ENCODE measurements at places on chromosomes 1 and 21. TPM values are rescaled to one million over a fixed set of nuclear protein-coding genes. Genes with fewer than 3 reads are reported as not detected.

OR2T33 gene
- total RNA-seq = not detected

DNA sequence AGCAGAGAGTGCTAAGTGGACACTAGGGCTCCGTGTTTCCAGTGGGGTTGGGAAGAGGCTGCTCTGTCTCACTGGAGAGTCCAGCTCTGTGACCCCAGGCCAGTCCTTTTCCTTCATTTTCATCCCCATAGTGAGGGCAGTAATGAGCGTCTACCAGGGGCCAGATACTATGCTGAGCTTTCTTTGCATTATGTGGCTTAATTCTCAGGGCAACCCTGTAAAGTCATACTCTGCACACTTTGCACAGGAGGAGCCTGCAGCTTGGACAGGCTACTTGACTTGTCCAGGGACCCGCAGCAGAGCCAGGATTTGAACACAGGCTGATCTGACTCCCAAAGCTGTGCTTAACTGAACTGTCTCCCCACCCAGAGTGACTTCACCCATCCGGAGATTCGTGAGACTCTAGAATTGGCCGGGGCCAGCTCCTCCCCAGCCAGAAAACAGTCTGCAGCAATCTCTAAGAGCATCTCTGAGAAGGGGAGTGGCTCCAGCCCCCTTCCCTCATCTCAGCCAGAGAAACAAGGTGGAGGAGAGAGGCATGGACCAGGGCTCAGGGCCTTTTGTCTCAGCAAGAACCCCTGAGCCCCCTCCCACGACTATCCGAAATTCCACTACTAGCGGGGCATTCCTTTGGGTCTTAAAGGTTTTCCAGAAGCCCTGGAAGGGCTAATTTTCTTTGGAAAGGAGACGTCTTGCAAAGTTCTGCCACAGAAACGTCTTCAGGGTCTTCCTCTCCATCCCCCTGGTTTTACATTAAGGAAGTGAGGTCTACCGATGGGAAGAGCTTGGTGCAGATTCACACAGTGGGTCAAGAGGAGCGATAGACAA, 866 bp upstream of the FNDC5 start:
- no peaks in the 10 kb centered on the region for H3K27me3 ChIP-seq
- DNase-seq = no peak
- no peak overlapping the region for H3K27ac ChIP-seq

DNA sequence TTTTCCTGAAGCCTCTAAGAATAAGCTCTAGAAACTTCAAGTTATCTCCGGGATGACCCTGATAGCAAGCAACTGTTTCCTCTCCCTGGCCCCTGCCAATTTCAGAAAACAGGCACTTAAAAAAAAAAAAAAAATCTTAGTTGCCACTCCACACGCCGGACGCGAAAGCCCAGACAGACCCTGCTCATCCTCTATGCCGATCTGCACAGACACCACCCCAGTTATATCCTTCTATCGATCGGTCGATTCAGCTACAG, 1.7 kb downstream of the ANP32E start:
- no peaks in the 10 kb centered on the region for H3K27me3 ChIP-seq
- H3K4me3 ChIP-seq = peak overlapping the region; percentile 83
- no peak for DNase-seq
- peaks cover 23% of the 10 kb centered on the region for H3K36me3 ChIP-seq

SUSD4 gene
- 0.38 TPM for total RNA-seq

GRCh38 chr1:163442895-163443294, 121.1 kb downstream of the NUF2 start:
- H3K27me3 ChIP-seq = no peaks in the 10 kb centered on the region
- H3K4me3 ChIP-seq = no peak overlapping the region
- no peaks in the 10 kb centered on the region for H3K4me1 ChIP-seq
- no peaks in the 10 kb centered on the region for H3K36me3 ChIP-seq

KIAA0040 gene
- total RNA-seq = 18.4 TPM

- no peak overlapping the region for H3K27ac ChIP-seq
- H3K27me3 ChIP-seq = no peaks in the 10 kb centered on the region
- H3K4me3 ChIP-seq = no peak overlapping the region
- no peak for DNase-seq
- H3K36me3 ChIP-seq = no peaks in the 10 kb centered on the region
Observed at GRCh38 chr1:55893155-55893554, 678.0 kb upstream of the USP24 start.

AMY1B gene
- total RNA-seq = not detected

DNA sequence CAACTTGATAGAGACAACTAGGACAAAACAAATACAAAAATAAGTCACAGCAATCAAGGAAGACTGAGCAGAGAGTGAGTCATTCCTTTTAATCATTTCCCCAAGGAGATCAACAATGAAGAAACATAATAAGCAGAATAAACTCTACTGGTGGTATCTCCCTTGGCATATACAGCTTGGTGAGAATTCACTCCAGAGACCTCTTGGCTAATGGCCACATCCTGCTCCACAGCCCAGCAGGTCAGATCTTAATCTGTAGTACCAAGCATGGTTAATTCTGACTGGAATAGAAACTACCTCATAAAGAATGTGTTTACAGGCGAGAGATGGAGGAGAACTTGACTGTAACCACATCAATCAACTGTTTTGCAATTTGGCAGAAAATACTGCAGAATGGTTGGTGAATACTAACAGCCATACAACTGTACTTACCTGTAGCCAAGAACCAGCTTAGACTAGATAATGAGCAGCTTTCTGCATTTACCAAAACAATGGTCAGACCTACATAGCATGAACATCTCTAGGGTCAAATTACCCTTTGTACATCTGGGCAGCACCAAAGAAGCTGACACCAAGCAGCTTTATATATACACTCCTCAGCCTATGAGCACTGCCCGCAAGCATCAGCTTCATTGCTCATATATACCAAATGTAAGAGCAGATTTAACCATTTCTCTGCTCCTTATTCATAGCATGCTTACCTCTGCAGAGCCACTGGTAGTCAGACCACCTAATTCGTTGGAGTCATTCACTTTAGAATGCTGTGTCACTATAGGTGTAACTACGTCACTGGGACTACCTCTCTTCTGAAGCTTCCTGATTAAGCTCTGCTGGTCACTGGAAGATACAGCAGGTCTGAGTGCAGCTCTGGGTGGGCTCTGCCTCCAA, 51.0 kb downstream of the KIAA0319L start:
- peaks cover 15% of the 10 kb centered on the region for H3K4me1 ChIP-seq
- DNase-seq = no peak
- H3K36me3 ChIP-seq = peaks cover 5% of the 10 kb centered on the region
- peak overlapping the region; percentile 47 for H3K27ac ChIP-seq
- no peaks in the 10 kb centered on the region for H3K27me3 ChIP-seq

DNA sequence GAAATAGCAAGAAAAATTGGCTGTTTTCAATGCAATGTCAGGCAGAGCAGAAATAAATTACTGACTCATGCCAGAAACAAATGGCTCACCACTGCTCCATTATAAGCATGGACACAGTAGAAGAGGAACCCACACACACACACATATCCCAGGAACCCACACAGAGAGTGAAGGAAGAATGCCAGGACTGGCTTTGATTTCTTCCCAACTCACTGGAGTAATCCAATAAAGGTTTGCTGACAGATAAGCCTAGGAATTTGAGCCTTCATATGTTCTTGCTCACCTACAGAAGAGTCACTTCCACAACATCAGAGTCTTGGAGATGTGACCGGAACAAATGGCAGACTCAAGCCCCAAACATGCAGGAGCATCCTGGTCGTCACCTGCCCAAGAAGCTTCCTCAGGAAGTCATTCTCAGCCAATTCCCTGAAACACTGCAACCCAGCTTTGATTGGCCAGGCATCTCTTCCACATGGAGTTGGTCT, 2.2 kb downstream of the SH3BP5L start:
- H3K36me3 ChIP-seq = no peaks in the 10 kb centered on the region
- no peaks in the 10 kb centered on the region for H3K27me3 ChIP-seq
- peak overlapping the region; percentile 95 for H3K27ac ChIP-seq
- no peak for DNase-seq

DNA sequence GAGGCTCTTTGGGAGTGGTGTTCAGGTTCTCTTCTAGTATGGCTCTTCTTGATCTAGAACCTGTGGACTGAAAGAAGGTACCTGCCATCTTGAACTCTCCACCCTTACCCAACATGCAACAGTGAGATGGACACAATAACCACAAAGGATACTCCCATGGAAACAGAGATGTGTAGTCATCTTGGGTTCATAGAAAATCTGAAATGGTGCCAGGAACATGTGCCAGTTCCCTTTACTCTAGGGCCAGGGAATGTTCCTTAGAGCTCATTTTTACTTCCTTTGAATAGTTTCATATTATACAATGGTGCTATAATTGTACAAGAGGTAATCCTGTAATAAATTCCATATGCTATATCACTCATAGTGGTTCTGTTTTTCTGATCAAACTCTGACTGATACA, 13.2 kb upstream of the SCYL3 start:
- peaks cover 4% of the 10 kb centered on the region for H3K27me3 ChIP-seq
- no peak overlapping the region for H3K4me3 ChIP-seq
- no peak overlapping the region for H3K27ac ChIP-seq
- DNase-seq = no peak
- no peaks in the 10 kb centered on the region for H3K36me3 ChIP-seq
- H3K4me1 ChIP-seq = no peaks in the 10 kb centered on the region

GRCh38 chr1:198167436-198167934, 10.7 kb downstream of the NEK7 start:
- no peaks in the 10 kb centered on the region for H3K36me3 ChIP-seq
- peak overlapping the region; percentile 50 for H3K27ac ChIP-seq
- no peak for DNase-seq
- H3K27me3 ChIP-seq = no peaks in the 10 kb centered on the region
- no peak overlapping the region for H3K4me3 ChIP-seq

DNA sequence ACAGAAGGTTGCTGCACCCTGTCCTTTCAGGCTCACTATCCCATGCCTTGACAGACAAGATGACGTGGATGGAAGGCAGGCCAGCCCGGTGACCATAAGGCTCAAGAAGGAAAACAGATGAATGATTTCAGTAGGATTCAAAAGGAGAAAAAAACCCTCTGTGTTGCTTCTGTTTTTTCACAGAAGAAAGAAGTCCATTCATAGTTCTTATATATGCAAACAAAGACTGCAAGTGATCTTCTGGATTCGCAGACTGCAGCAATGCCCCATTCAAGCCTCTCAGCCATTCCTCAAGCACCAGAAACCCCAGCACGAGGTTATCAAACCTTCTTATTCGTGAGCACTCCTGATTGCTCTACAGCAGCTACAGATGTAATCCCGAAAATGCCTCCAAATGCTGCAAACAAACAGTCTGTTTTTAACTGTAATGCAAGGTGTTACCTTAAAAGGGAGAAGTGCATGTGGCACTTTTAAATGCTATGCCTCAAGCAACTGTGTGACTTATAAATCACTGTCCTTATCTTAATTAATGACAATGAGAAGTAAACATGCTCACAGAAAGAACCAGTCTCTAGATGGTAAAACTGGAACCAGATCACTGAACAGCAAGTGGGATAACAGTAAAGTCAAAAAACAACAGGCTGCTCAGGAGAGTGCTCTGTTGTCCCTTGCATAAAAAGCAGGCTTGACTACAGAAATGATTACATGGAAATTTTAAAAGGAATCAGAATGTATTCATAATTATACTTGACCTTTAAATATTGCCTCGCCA, 173.9 kb downstream of the HHIPL2 start:
- no peak overlapping the region for H3K4me3 ChIP-seq
- H3K27me3 ChIP-seq = no peaks in the 10 kb centered on the region
- DNase-seq = no peak
- H3K36me3 ChIP-seq = no peaks in the 10 kb centered on the region

GRCh38 chr1:9671377-9672140, 20.0 kb downstream of the PIK3CD start:
- no peak overlapping the region for H3K4me3 ChIP-seq
- peaks cover 6% of the 10 kb centered on the region for H3K27me3 ChIP-seq
- H3K36me3 ChIP-seq = no peaks in the 10 kb centered on the region
- H3K4me1 ChIP-seq = no peaks in the 10 kb centered on the region
- DNase-seq = no peak
- H3K27ac ChIP-seq = no peak overlapping the region

- H3K27ac ChIP-seq = no peak overlapping the region
- H3K27me3 ChIP-seq = no peaks in the 10 kb centered on the region
- H3K4me1 ChIP-seq = no peaks in the 10 kb centered on the region
Observed at GRCh38 chr21:26377111-26377694, 195.9 kb downstream of the CYYR1 start.

DNA sequence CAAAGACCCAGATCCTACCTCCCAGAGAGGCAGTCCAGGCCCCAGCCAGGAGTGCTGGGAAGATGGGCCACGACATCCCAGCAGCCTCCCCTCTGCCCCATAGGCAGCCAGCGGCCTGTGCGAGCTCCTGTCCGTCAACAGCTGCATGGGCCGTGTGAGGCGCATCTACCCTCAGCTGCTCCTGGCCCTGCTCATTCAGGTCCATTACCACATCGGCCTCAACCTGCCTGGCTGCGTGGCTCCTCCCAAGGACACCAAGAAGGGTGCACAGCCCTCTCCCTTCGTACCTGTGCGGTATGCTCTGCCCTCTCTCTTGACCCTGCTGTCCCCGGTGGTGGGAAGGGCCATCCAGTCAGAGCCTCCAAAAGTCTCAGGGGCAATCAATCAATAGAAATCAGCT, 29.5 kb upstream of the TTC4 start:
- H3K27me3 ChIP-seq = no peaks in the 10 kb centered on the region
- H3K4me3 ChIP-seq = no peak overlapping the region
- no peak overlapping the region for H3K27ac ChIP-seq
- peaks cover 26% of the 10 kb centered on the region for H3K36me3 ChIP-seq
- no peaks in the 10 kb centered on the region for H3K4me1 ChIP-seq
- peak; percentile 50 for DNase-seq

GRCh38 chr1:17199267-17200044, 5.5 kb upstream of the PADI1 start:
- no peak overlapping the region for H3K4me3 ChIP-seq
- no peak overlapping the region for H3K27ac ChIP-seq
- no peaks in the 10 kb centered on the region for H3K36me3 ChIP-seq
- H3K27me3 ChIP-seq = no peaks in the 10 kb centered on the region
- no peaks in the 10 kb centered on the region for H3K4me1 ChIP-seq

DNA sequence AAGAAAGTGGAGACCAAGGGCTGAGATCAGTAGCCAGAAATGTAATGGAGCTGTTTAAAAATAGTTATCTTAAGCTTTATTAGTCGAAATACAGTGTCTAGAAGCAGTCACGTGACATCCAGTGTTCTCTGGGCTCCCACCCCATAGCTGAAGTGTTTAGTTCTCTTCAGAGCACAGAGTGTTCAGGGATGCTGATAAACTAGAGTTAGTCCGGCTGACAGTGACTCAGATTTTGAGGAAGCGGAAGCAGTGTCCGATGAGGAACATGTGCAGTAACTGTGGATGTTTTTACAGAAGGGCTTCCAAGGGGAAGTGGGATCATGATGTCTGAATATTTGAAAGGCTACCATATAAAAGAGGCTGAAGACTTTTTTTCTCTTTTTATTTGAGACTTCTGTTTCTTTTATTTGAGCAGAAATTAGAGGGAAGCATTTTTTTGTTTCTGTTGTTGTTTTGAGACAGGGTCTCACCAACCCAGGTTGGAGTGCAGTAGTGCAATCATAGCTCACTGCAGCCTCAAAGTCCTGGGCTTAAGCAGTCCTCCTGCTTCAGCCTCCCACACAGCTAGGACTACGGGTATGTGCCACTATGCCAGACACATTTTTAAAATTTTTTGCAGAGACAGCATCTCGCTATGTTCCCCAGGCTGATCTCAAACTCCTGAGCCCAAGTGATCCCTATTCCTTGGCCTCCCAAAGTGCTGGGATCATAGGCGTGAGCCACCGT, 124.2 kb downstream of the GALNT2 start:
- DNase-seq = no peak
- peak overlapping the region; percentile 7 for H3K27ac ChIP-seq
- no peaks in the 10 kb centered on the region for H3K36me3 ChIP-seq
- H3K4me3 ChIP-seq = no peak overlapping the region
